Activated B cell treated with CpG ODN at 0.5 μM for 24 hours (primary cell): ENCODE measurements at places on chromosomes 1 and 21. TPM values are rescaled to one million over a fixed set of nuclear protein-coding genes. Genes with fewer than 3 reads are reported as not detected.

GRCh38 chr21:25304611-25305010 lies 302.7 kb downstream of the MRPL39 start:
- DNase-seq: no peak

DNA sequence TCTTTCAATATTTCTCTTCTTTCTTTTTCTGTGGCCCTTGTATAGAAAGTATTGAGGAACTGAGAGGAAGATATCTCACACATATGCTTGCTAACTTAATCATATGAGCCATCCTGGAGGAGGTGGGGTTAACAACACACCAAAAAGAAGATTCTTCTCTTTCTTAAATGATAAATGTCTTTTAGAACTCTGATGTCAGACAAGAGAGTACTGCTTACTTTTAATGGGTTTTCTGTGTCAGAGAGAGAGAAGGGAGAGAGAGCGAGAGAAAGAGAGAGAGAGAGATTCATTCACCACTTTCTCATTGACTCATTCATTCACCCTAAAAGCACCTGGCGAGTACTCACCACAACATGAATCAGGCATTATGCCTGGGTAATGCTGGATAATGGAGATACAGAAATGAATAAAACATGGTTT lies 250.3 kb upstream of the SGIP1 start:
- DNase-seq: no peak

DNA sequence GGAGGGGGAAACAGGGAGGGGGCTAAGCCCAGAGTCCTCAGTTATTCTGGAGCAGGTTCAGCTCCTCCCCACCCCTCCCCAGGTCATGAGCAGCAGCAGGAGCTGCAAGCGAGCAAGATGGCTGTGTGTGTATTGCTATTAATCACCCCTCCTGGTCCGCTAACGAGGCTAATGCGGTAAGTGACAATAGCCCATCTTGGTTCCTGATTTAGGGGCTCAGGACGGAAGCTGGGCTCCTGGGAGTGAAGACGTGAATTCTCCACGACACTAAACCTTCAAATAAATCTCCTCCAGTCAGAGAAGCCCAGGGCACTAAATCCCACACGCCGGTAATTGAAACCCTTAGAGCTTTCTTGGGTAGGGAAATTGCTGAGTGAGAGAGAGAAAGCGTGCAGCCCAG lies 76.1 kb downstream of the TMEM53 start:
- no peak for DNase-seq

- DNase-seq: no peak
Measured at GRCh38 chr1:155209312-155209721, 822 bp downstream of the MTX1 start.

GRCh38 chr1:116999596-116999995 lies 2.0 kb upstream of the CD101 start:
- DNase-seq: no peak

FNDC10 gene
- total RNA-seq: 0.46 and 0.60 TPM in 2 replicates

ICOSLG gene
- 36.4 and 40.9 TPM in 2 replicates for total RNA-seq

DCDC2B gene
- not detected in 2 replicates for total RNA-seq
